ENCODE measurements at places on chromosomes 7 and 10.

- no peak for DNase-seq
These were observed 107.3 kb upstream of the EFCAB10 start for GRCh38 chr7:105688617-105689016.

GRCh38 chr7:100061518-100062193 lies 12.1 kb downstream of the ZSCAN21 start:
- DNase-seq = no peak

GRCh38 chr7:158955146-158955870 lies 99.0 kb downstream of the DYNC2I1 start:
- no peak for DNase-seq

DNA sequence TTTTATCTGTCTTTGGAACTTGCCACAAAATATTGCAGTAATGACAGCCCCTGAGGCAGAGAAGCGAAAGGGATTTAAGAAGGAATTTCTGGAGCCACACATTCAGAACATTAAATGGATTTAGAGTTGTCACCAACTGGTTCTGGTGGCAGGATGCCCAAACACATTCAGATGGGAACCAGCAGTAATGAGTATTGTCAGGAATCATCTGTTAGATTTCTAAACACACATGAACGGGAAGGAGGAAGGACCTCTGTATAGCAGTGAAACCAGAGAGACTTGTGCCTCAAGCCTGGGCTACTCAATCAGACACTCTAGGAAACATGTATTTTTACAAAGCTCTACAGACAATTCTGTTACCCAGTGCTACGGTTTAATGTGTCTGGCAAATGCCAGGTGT lies 103.8 kb upstream of the CCNY start:
- DNase-seq = peak; percentile 8

DNA sequence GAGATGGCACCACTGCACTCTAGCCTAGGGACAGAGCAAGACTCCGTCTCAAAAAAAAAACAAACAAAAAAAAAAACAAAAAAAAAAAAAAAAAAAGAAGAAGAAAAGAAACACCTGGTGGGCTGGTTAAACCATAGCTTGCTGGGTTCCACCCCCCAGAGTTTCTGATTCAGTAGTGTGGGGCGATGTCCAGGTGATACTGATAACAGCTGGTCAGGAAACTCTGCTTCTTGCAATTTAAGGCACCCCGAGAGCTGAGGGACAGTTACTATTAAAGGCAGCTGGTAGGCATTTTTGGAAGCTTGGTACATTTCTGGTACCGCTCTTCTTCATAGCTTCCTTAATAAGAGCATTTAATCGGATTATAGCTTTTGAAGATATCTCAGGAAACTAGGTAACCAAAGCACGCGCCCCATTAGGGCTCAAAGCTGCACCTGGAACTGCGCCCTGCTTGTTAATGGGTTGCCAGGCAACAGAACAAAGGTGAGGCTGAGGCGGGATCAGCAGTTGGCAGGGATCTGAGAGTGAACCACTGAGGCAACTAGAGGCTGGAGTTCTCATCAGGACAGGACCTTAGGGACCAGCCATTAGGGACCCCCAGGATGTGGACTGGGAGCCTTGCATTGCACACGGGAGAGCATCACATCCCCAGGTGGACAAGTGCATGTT lies 6.5 kb upstream of the SDK1 start:
- no peak for DNase-seq

DNA sequence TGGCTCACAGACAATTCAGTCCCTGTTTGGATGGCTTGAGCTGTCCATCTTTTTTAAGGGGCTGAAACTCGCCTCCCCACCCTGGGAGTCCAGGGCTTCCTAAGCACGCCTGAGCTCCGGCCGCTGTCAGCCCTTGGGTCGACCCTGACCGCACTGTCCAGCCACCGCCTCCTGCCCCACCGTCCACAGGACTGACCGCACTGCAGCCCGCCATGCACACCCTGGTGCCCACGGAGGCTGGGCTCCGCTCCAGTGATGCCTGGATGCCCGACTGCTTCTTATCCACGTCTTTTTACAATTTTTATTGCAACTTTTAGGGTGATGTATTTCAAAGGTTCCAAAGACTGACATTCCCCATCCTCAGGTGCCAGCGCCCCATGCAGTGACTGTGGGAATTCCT lies 39.4 kb upstream of the FOXL3 start:
- DNase-seq = no peak

GRCh38 chr7:15816835-15817426 lies 130.4 kb upstream of the MEOX2 start:
- DNase-seq = no peak

DNA sequence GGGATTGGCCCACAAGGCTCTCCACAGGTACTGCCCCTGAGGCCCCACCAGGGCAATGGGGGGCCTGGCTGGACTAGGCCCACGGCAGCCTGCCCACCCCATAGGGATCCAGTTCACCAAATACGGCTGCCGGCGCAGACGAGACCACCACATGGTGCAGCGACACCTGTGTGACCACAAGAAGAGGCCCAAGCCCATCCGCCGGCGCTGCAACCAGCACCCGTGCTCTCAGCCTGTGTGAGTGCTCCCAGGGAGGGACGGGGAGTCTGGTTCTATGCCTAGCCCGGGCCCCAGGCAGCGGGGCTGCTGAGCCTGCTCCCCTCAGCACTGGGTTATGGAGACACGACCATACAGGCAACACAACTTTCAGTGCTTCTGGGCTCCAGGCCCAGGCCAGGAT lies 33.2 kb downstream of the TBATA start:
- DNase-seq = no peak

- DNase-seq = no peak
These were observed 34.9 kb upstream of the KIAA1217 start for GRCh38 chr10:24174014-24174413.

DNA sequence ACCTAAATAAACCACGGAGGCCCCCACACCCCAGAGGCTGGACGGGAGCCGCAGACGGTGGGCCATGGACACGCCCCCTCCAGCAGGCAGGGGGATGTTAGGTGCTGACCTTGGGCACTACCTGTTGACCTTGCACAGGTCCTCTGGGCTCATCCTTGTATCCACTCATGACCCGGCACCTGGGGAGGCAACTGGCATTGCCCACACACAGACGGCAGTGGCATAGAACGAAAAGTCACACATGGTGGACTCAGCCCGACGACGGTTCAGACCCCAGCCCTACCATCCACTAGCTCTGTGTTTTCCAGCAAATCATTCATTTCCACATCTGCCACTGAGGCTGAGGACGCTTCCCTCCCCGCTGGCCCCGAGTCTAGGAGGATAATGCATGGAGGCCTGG lies 247.7 kb upstream of the PPP2R2D start:
- no peak for DNase-seq

GRCh38 chr7:15985587-15986384 lies 299.3 kb upstream of the MEOX2 start:
- DNase-seq = no peak

GRCh38 chr10:7409732-7410168 lies 1.1 kb downstream of the SFMBT2 start:
- DNase-seq = no peak

DNA sequence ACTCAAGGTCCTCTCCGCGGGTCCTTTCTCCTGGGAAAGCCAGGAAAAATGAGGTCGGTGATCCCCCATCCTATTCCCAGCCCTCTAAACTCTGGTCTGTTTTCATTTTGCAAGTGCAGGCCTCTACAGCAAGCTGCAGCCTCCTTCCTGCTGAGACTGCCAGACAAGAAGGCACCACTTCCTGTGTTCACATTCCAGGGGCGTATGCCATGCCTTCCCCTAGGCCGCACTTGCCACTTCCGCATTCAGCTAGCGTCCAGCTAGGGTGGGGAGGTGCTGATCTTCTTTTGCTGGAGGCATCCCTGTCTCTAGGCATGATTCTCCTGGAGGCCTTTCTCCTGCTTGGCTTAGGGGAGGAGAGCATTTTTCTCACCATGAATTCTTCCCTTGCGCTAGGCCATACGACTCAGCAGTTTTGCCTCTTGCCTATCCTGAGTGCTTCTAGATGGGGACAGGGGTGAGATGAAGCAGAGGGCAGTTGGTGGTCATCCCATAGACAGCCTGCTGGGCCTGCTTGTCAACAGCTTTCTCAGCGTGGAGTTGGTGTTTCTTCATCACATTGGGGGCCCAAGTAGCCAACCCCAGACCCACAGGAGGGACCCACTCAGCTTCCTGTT lies 328.9 kb downstream of the RPS24 start:
- no peak for DNase-seq

- DNase-seq = peak; percentile 86
These were observed 93.4 kb downstream of the AVL9 start for GRCh38 chr7:32588657-32589056.

DNA sequence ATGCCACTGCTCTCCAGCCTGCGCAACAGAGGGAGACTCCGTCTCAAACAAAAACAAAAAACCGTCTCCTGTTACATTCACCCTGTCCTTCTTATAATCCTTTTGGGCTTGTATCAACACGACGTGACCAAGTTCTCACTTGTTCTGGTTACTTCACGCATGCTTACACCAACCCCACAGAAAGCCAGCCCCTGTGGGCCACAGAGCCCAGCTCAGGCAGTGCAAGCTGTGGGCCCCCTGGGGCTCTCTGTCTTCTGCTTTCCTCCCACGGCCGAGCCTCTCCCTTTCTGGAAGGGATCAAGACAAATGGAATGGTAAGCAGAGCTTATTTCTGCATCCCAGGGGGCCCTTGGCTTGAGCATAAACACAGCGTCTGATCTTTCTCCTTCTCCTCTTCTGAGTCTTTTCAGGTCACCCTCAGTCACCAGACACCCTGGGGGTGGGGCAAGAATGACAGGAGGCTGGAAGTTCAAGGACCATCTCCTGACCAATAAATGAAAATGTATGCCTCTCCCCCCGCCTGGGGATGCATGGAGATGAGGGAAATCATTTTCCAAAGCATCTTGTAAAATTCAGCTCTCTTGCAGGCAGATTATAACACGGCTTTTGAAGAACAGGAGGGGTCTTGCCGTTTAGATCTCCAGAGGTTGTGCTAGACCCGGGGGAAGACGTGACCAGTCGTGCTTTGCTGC lies 19.0 kb upstream of the TRIM56 start:
- DNase-seq = no peak

- no peak for DNase-seq
These were observed 26.4 kb downstream of the C10orf71 start for GRCh38 chr10:49325131-49325915.

DNA sequence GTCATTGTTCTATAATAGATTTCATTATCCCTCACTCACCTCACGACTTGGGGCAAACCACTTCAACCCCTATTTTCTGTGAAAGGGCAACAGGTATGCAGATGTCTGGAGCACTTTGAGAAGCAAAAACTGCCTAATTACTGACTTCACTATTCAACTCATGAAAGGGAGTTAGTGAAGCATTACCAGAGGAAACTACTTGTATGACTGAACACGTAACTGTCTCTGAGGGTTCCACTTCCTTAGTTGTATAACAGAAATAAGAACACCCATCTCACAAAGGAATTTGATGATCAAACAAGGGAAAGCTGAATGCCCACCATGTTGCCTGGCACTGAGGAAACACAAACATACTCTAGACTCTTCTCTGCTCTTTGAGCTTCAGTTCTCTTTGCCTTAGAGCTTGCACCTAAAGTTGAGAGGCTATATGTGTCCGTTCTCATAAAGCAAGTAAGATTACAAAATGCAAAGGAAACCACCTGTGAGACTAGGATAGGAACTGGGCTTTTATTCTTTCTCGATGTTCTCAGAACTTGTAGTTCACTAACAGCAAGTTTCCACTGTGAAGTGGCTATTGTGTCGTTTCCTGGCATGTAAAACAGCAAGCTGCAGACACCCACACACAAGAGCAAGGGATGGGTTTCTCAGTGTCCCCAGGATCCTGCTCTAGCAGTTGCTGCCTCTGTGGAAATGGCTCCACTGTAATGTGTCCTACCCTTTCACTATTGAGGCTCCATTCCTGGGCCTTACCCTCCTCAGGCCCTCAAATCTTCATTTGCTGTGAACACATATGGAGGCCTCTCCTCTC lies 2.6 kb downstream of the TMEM243 start:
- DNase-seq = no peak

GRCh38 chr10:100345570-100346330 lies 1.3 kb upstream of the SCD start:
- peak; percentile 83 for DNase-seq

- peak; percentile 45 for DNase-seq
These were observed 300.9 kb downstream of the NEBL start for GRCh38 chr10:20596065-20596755.

DNA sequence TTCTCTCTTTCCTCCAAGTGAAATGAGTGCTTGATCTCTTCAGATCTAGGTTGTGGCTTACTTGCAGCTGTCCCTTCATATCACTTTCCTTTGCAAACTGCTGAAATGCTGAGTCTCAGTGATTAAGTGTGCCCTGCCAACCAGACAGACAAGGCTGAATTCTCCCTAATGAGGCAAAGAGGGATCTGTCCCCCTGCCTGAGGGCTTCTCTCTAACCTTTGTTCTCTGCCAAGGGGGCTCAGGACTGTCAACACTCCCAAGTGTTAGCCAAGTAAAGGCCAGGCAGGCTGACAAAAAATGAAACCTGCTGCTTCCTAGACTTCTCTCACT lies at the start of gene MSS51:
MSS51 (minus strand) TSS at position 24 of the 330 bp plus-strand sequence. CDS start 5,277 bp downstream, outside the sequence.
- no peak for DNase-seq

DNA sequence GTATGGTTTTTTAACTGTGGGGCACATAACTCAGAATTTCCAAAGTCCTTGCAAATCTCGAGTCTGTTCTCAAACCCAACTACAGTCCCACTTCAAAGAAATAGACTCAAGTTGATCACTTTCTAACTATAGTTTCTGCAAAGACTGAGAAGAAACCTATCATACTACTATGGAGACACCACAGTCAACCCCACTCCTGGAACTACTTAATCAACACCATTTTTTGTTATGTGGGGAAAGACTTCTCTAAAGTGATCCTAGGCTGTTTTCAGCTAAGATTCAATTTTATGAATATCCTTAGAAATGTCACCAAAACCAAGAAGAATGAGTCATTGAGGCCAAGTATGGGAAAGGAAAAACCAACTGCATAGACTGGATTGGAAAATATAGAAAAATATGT lies 198.8 kb downstream of the WDR11 start:
- DNase-seq = no peak

- no peak for DNase-seq
These were observed 17.4 kb downstream of the ZNRF2 start for GRCh38 chr7:30301751-30302150.

- peak; percentile 24 for DNase-seq
These were observed 122.6 kb downstream of the MARCHF5 start for GRCh38 chr10:92413519-92413918.

GRCh38 chr7:29598613-29599012 lies 35.0 kb downstream of the PRR15 start:
- DNase-seq = no peak

GRCh38 chr10:98405422-98405821 lies 9.6 kb downstream of the PYROXD2 start:
- DNase-seq = peak; percentile 48
